Foreskin melanocyte (primary cell): ENCODE measurements at places on chromosomes 5 and 9.

- no peak for DNase-seq
Measured at GRCh38 chr5:134563221-134563620, 37.8 kb downstream of the JADE2 start.

- no peak for DNase-seq
Measured at GRCh38 chr5:74155501-74155900, 485.0 kb downstream of the ENC1 start.

DNA sequence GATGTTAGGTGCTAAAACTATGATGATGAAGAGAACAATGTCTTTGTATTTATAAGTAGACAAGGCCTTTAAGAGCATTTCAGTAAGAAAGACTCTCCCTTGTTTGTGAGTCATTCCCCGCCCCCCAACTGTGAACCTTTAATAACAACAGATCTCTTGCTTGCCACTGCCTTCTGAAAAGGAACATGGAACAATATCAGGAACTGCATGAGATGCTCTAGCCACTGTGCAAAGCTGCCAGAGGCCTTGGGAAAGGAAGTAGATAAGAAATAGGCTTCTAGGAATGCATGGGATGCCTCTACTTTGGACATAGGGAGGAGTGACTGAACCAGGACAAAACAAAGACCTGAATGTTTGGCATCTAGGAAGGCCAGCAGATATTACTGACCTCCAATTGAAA, 296.1 kb upstream of the MPDZ start:
- DNase-seq, result no peak

DNA sequence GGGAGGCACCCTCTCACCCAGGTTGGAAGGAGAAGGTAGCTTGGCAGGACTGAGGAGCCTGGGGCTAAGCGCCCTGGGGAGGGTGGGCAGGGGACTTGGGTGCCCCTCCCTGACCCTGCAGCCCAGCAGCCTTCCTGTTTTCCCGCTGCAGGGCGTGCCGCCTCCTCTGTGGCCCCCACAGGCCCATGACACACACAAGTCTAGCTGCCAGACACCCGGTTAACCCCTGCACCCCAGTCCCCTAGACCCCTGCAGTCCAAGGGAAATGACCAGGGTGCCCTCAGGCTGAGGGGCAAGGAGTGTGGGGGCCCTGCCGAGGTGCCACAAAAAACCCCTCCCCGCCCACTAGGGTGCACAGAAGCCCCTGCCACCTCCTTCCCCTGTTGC, 33.0 kb downstream of the GOLGA2 start:
- DNase-seq, result no peak

- DNase-seq, result peak; percentile 23
Measured at GRCh38 chr5:62328772-62329491, 22.9 kb downstream of the KIF2A start.
